ENCODE measurements at places on chromosomes 7 and 10.

GRCh38 chr10:12499076-12499986 is 150.0 kb downstream of the CAMK1D start:
- DNase-seq = no peak

DNA sequence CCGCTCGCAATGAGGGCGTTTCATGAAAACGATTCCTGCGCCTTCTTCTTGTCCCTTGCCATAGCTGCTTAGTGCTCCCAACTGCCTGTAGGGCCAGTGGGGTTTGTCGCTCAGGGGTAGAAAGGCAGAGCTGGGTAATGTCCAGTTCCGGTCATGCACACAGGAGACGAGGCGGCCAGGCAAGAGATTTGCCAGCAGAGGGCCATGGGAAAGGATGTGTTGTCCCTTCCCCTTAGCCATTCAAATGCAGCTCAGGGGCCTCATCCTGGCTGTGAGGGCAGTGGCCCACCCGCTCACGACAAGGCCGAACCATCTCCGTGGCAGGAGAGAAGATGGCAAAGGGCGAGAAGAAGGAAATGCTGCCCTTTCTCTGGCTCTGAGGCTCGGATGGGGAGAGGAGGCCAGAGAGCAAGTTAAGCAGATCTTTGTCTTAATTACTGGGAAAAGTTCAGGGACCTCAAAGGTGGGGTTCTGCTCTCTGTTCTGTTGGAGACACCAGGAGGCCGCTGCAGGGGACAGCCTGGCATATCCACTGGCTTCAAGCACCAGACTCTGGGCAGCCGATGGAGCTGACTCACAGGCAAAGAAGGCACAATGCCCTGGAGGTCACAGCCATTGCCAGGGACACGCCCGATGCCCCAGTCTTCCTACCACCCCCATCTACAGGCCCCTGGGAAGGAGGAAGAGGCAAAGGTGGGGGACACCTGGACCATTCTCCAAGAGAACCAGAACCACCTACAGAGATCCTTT is 534.8 kb upstream of the MGMT start:
- no peak for DNase-seq

GRCh38 chr7:55069271-55069792 is 50.5 kb downstream of the EGFR start:
- no peak for DNase-seq

DNA sequence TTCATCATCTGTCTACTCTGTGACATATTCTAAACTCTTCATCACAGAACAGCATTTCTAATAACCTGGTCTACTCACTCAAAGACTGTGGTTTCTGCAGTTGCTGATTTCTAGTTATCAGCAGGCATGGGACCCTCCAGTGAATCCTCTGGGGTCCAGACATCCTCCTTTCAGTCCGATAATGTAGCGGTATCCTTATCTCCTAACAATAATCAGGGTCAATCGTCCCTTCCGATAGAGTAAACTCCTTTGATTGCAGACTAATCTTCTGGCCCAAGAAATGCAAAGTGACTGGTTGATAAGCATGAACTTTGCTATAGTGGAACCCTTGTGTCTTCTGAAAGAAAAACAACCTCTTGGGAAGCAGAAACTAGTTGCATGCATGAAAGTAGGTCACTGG is 1209.8 kb upstream of the CELF2 start:
- DNase-seq = no peak

GRCh38 chr7:69919426-69920111 is 321.3 kb downstream of the AUTS2 start:
- no peak for DNase-seq

DNA sequence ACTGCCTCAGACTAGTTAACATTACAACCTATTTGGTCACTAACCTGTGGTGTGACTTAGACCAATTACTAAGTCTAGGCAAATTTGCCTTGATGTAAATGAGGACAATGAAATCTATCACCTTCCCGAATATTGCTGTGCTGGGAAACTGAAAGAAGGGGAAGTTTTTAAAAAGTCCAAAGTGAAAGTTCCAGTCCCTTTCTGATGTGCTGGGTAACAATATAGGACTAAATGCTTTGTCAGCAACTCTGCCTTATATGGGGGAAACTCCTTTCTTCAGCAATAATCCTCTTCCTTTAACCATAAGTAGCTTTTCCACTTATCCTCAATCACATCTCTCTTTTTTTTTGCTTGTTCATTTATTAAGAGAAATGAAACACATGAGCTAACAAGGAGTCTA is 3.9 kb downstream of the PIK3AP1 start:
- no peak for DNase-seq

- no peak for DNase-seq
These were observed 77.2 kb downstream of the HIF1AN start for GRCh38 chr10:100612601-100613595.

DNA sequence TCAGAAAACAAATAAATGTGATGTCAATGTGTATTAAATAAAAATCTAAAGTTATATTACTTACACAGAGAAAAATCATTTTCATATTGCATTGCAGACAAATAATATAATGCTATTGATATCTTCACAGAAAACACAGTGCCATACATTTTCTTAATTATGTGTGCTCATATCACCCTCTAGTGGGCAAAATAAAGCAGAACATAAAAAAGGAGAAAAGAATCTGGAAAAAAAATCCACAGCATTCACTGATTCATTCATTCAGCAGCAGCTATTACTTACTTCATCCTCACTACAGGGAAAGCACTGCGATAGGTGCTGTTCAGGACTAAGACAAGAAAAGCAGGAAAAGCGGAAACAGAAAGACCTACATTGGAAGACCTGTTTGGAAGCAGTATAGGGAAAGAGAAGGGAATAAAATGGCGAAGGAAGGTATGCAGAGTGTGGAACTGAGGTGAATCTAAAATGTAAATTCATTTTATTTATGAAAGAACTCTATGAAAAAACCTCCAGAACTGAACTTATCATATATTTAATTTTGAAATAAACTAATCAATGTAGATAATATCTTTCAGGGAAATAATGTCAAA is 73.2 kb downstream of the POT1 start:
- DNase-seq = peak; percentile 39

GRCh38 chr7:126716321-126716720 is 536.4 kb downstream of the GRM8 start:
- no peak for DNase-seq

GRCh38 chr10:98420786-98421185 is 5.8 kb upstream of the PYROXD2 start:
- DNase-seq = no peak

DNA sequence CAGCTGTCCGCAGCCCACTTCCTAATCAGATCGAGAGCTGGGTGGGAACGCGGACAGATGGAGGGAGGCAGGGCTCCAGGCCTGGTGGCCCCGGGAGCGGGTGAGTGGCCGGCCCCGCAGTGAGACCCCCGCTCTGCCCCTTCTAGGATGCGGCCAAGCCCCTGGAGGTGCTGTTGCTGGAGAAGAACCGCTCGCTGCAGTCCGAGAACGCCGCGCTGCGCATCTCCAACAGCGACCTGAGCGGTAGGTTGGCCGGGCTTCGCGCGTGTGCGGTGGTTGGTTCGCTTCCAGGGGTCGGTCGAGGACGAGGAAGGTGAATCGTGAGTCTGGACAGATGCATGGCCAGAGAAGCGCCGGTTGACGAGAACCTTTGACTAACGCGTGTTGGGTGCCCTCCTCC is 91.3 kb upstream of the SH2B2 start:
- DNase-seq = no peak
